ENCODE measurements at places on chromosomes 3 and 15. TPM values are rescaled to one million over a fixed set of nuclear protein-coding genes. Genes with fewer than 3 reads are reported as not detected.

- no peak for DNase-seq
Measured at GRCh38 chr15:73818308-73818985, 54.9 kb upstream of the TBC1D21 start.

DNA sequence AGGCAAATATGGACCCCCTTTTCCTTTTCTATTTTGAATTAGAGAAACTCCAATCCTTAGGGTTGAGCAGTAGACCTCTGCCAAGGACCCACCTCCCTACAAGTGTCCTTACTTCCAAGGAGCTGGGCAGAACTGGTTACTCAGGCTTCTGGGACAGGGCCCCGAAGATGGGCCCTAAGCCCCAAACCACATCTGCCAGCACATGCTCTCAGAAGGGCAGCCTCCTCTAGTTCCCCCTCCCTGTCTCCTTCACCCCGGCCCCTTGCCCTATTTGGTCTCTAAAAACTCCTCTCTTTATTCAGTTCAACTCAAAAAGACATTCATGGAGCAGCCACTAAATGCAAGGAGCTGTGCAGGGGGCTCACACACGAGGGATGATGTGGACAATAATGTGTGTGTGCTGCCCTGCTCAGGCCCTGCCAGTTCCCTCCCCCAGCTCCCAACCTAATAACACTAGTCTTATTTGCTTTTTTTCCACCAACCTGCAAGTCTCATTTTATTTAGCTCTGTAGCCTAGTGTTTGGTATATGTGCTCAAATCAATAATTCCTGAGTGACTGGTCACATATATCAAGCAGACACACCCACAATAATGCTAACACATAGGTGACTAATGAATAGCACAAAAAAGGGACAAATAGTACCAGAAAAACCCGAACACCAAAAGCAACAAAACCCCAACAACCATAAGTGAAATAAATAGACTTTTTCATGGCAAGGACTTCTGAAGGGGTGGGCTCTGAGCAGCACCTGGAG, 12.2 kb downstream of the ZDHHC3 start:
- no peak for DNase-seq

DNA sequence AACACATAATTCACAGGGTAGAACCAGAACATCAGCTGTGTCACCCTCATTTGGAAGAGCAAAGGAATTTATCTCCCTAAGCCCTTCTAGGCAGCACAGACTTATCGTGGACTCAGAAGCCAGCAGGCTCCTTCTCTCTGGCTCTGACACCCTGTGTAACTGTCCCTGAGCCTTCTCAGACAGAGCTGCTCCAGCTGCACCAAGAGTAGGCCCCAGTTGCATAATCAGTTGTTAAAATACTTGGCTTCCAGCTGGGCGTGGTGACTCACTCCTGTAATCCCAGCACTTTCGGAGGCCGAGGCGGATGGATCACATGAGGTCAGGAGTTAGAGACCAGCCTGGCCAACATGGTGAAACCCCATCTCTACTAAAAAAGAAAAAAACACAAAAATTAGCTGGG, 49.4 kb upstream of the ACVR2B start:
- no peak for DNase-seq

DNA sequence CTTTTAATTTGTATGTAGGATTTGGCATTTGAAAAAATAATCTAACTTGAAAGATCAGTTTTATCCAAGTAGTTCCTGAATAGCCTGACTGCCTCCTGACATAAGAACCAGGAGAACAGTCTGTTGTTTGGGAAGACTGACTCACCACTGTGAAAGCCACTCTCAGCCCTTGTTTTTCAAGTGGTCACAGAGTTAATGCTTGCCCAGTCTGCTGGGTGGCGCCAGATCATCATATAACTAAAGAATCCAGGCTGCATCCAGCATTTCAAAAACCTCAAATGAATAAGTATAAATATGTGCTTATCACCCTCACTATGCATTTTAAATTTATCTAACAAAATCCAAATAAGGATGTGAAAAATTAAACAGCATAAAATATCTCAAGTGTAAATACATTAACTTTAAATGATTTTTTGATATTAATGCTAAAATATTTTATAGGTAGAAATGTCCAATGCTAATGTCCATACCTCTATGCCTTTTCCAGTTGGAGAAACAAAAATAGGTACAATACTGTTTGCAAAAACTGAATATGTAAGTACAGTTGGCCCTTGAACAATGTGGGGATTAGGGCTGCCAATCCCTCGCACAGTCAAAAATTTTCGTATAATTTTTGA, 26.9 kb upstream of the ZBBX start:
- DNase-seq: no peak

DNA sequence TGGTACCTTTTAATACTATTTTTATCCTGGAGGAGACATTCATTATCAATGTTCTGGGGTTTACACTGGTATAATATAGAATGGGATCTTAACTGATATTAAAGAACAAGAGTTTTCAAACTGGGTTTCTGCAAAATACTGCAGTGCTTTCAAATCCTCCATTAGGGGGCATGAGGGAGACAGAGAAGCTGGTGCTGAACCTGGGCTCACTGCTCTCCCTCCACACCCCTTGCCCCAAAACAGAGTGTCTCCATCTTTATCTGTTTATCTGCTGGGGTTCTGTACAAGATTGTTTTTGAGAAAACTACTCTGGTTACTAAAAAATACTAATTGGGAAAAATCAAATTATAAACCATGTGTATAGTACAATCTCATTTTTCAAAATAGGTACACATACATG, 41.7 kb downstream of the CADPS start:
- DNase-seq: no peak

DNA sequence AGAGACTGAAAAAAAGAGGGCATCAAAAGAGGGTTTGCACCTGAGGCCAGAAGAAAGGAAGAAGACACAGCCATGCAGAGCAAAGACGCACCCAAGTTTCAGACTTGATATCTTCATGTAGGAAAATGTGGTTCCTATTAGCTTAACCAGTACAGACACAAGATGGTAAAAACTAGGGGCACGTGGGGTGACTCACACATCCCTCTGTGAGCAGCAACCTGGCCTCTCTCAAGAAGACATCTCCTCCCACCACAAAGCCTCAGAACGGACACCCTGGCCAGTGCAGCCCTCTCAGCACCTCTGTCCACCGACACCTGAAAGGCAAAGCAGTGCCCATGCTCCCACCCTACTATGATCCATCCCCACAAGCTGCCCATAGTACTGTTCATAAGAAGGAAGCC, 33.3 kb downstream of the GLB1 start:
- no peak for DNase-seq

- DNase-seq: no peak
Measured at GRCh38 chr3:14537590-14538450, 2.3 kb downstream of the GRIP2 start.

GRCh38 chr15:37079726-37080125, 20.6 kb downstream of the MEIS2 start:
- no peak for DNase-seq

The TRPM1 gene
- total RNA-seq: not detected

- no peak for DNase-seq
Measured at GRCh38 chr3:139107424-139108252, 62.9 kb upstream of the PRR23C start.

DNA sequence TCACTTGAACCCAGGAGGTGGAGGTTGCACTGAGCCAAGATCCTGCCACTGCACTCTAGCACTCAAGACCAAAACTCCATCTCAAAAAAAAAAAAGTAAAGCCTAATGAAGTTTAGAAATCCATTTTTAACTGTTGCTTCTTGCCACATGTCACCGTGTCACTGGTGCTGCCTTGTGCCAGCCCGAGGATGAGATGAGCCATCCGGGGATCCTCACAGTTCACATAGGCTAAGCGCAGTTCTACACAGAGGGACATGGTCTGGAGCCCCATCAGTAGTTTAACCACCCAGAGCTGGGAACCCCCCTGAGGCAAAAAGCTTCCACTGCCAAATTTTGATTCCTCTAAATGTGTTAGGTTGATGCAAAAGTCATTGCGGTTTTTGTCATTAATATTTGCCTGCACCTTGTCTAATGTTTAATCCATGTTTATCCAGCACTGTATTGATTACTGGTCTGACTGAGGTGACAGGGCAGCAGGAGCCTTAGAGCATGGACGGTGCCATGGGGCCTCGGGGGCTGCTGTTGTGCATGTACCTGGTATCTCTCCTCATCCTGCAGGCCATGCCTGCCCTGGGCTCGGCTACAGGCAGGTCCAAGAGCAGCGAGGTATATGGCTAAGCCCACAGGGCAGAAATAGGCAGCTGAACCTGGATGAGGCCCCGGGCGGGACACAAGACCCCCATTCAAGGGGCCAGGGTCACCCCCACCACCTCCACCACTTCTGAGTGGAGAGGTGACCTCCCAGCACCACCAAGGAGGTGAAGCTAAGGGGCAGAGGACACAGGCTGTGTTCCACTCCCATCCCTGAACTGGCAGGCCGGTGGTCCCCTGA, at the start of gene ITIH1:
TSS of gene ITIH1 (plus strand) at position 473 of the 832 bp plus-strand sequence. CDS start at position 490, 17 bp downstream.
- DNase-seq: no peak

- DNase-seq: no peak
Measured at GRCh38 chr3:89250742-89251141, 143.3 kb downstream of the EPHA3 start.

- DNase-seq: no peak
Measured at GRCh38 chr15:31306426-31307269, 20.0 kb upstream of the KLF13 start.

Data from mucosa of descending colon (tissue), 3 donors.